ENCODE measurements at places on chromosomes 6 and 20.

DNA sequence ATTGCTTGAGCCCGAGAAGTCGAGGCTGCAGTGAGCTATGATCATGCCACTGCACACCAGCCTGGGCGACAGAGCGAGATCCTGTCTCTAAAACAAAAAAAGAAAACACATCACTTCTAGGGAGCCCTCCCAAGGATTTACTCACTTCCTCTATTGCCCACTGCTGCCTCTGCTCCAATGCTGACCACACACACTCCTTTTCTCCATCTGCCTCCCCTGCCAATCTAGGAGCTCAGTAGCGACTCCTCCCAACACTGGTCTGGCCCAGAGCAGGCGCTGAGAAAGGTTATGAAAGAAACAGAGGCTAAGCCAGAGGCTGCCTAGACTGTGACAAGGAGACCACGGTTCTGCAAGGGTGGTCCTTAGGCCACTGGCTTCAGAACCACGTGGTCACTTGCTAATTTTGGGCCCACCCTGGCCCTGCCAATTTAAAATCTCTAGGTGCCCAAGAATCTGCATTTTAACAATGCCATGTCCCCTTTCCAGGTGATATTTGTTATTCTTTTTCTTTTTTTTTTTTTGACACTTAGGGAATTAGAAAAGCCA lies 1.3 kb upstream of the E2F1 start:
- peak; percentile 25 for DNase-seq

DNA sequence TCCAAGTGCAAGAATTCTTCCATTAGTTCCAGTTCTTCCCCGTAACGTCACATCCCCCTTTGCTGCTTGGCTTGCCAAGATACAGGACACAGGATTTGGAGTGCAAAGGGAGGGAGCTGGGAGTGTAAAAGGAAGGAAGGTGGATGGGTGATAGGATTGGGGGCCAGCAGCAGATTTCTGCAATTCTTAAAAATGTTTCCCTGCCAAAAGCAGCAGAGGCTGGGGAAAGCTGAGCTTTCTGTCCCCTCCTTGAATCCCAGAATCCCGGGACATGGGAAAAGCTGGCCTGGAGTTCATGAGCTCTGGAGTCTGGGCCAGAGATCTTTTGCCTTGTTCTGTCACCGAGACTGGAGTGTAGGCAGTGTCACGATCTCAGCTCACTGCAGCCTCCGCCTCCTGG lies 60.0 kb upstream of the EPB41L1 start:
- DNase-seq = no peak

- DNase-seq = no peak
Measured at GRCh38 chr6:32113386-32114352, 4.5 kb upstream of the TNXB start.

GRCh38 chr20:23479043-23479442 lies 11.9 kb upstream of the CST8 start:
- no peak for DNase-seq

DNA sequence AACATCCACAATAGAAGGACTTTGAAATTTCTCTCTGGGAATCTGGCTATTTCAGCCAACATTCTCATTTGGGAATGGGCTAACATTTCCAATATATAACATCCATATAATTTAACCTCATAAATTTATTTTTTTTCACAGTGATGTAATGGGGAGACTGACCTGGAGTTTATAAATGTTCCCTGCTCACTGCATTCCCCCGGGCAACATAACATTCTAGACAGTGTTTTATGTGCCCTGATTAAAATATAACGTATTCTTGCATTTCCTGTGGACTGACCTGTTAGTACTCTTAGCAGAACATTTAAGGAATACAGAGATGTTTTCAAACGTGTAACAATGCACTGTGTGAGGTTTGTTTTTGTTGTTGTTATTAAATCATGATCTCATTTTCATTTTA lies 20.9 kb downstream of the TSHZ2 start:
- no peak for DNase-seq

- DNase-seq = no peak
Measured at GRCh38 chr20:32894711-32895355, 36.1 kb downstream of the EFCAB8 start.

DNA sequence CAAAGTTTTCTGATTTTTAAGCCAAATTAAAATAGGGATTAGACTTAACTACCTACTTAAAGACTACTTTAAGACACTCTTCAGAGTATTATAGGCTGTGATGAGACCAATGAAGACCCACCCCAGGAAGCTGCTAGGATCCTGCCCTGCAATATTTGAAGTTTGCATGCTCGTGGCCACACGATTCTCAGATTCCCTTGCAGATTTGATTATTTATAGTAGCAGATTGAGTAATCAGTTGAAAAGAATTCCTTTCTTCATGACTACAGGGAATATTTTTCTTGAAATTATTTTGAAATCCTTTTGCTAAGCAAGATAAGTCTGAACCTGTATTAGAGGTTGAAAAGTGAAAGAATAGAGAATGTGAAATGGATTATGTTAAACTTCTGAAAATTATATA lies 122.3 kb downstream of the B3GAT2 start:
- DNase-seq = no peak

- DNase-seq = no peak
Measured at GRCh38 chr20:7516621-7517111, 423.6 kb downstream of the HAO1 start.

- no peak for DNase-seq
Measured at GRCh38 chr6:72842140-72842539, 220.3 kb downstream of the KCNQ5 start.

DNA sequence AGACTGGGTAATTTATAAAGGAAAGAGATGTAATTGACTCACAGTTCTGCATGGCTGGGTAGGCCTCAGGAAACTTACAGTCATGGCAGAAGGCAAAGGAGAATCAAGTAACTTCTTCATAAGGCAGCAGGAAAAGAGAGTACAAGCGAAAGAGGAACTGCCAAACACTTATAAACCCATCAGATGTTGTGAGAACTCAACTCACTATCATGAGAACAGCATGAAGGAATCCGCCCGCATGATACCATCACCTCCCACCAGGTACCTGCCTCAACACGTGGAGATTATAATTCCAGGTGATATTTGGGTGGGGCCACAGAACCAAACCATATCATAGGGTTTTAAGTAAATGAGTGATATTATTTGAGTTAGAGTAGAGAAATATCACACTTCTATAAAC lies 189.3 kb downstream of the TSHZ2 start:
- DNase-seq = no peak

- no peak for DNase-seq
Measured at GRCh38 chr6:72740135-72740534, 118.3 kb downstream of the KCNQ5 start.

- DNase-seq = no peak
Measured at GRCh38 chr20:6416371-6416770, 293.5 kb upstream of the FERMT1 start.

- no peak for DNase-seq
Measured at GRCh38 chr6:138290423-138290962, 72.2 kb upstream of the PBOV1 start.

GRCh38 chr20:38128691-38129090 lies 36.4 kb downstream of the TGM2 start:
- DNase-seq = no peak

DNA sequence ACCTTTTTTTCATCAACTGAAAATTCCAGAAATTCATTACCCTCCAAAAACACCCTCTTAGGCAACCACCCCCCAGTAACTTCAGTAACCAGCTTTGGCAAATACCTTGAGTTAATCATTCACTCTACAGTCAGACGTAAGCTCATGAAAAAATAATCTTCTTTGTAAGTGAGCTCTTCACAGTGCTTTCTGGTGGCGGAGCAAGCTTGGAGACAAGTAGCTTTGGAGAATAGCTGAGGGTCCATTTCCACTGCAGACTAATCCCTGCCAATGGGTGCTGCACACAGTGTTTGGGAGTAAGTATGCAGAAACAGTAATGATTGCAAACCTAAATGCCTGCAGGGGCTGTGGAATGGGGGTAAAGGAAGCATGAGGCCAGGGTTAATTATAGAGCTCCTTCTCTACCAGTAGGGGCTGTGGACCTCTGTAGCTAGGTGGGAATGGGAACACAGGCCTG lies 56.8 kb upstream of the HINT3 start:
- DNase-seq = no peak

DNA sequence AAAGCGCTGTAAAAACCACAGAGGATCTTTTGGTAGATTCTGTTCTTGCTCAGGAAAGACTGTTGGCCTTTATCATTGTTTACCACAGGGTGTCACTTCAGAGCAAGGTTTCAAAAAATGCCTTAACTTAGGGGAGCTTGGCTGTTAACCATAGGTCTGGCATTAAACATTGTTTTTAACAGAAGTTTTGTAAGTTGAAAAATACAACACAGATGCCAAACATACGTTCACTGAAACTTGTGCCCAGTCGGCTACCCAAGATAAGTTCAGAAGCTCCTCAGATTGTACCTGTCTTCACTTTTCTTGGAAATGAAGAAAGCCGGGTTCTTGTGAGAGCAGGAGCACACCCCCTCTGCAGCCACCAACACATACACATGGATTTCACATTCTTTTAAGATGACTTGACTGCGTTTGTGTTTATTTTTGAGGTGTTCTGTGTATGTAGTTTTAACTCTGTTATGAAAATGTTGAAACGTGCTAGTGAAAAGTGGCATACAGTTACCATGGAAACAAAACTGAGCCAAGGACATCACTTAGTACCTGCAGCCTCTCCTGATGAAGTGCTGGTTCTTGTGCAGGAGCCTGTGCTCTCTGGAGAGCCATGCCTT lies 64.9 kb downstream of the SYCP2L start:
- no peak for DNase-seq

GRCh38 chr6:129929433-129929832 lies 68.3 kb upstream of the TMEM244 start:
- no peak for DNase-seq

DNA sequence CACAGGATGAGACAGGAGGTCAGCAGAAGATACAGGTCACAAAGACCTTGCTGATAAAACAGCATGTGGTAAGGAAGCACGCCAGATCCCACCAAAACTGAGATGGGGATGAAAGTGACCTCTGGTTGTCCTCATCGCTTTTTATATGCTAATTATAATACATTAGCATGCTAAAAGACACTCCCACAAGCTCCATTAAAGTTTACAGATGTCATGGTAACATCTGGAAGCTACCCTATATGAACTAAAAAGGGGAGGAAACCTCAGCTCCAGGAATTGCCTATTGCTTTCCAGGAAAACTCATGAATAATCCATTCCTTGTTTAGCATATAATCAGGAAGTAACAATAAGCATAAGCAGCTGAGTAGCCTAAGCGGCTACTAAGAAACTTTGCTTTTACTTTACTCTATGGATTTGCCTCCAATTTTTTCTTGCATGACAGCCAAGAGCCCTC lies 8.4 kb upstream of the RIN2 start:
- DNase-seq = no peak

DNA sequence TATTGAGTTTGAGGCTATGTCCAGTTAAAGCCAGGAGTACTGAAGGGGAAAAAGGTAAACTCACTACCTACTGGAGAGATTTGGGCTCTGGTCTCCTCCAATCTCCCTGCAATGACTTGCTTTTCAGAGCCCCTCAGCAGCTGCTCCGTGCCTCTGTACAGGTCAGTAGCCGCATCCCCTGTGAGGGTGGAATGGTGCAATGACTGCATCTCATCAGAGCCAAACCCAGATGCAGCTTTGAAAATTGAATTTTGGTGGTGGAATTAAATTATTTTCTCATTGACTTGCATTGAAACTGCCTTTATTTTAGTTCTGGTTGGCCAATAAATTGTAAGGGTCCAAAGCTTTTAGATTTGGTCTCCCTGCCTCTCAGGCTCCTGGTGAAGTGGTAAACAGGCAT lies 166.7 kb downstream of the DLL1 start:
- no peak for DNase-seq

DNA sequence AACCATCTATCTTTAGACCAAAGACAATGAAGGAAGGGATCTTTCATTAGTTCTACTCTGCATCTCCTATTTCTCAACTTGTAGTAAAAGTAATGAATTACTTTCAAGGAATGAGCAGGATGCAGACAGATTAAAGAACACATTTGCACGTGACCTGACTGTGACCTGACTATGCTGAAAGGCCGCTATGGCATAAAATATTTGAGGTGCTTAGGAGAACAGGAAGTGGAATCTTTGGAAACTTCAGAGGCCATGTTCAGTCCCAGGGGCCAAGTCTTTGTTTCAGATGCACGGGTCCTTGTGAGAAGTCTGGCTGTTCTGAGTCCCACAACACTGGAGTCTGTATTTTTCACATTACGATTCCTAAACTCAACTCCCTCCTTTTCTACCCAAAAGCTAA lies 41.0 kb downstream of the NINL start:
- DNase-seq = no peak

DNA sequence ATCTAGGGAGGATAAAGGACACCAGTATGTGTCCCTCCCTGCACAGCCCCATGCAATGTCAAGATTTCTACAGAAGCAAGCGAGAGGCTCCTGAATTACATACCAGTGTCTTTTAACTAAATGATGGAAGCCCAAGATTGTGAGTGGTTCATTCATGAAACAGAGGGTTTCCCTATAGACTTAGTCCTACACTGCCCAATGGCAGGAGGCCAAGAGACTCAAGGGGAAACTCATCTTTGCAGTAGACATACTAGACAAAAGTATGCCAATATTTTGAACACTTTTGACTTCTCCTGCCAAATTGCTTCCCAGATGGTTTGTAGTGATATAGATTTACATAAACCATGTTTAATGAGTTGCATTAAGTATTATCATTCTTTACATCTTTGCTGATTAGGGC lies 557.2 kb upstream of the JAG1 start:
- DNase-seq = no peak

GRCh38 chr6:143778926-143779325 lies 64.2 kb upstream of the LTV1 start:
- DNase-seq = no peak

DNA sequence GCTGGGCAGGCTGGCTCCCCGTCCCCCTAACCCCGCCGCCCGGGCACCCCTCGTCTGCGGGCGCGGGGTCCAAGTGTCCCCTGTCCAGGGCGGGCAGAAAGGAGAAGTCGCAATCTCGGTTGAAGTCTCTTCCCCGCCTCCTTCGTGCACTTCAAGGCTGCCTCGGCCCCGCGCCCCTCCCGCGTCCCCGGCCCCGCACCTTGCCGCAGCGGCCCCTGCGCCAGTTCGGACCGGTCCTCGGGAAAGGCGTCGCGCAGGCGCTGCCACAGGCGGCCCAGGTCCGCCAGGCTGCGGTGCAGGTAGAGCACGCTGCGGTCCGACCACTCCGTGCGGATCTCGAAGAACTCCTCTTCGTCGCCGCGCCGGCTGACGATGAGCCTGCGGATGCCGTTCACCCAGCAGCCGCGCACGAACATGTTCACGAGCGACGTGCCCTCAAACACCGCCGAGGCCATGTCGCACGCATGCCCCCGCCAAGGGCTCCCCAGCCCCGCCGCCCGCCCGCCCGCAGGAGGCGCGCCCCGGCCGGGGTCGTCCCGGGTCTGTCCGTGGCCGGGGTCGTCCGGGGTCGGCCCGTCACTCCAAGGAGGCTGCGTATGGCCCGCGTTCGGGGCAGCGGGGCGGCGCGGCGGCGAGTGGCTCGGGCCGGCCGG lies at the start of gene PXDC1:
TSS of gene PXDC1 (minus strand) at position 637 of the 653 bp plus-strand sequence. CDS start at position 455, 182 bp downstream.
- no peak for DNase-seq

DNA sequence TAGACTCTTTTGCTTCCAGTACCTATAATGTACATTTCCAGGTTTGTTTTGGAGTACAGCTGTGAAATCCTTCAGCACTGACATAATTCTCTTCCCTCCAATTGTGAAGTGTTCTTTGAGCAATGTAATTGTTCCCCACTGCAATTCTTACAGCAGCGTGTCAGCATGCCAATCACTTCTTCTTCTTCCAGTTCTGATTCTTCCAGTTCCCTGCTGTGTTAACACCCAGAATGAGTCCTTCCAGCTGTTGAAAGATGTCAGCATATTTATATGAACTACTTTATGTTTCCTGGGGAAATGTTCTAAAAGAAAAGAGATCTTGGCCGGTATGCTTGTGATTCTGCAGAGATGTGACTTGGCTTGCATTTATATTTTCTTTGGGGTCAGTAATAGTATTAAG lies 213.9 kb downstream of the UNC5CL start:
- DNase-seq = no peak

All from CD4-positive, alpha-beta T cell treated with Interleukin-15 for 1 hour (primary cell).